ENCODE measurements at places on chromosomes 5 and 9. TPM values are rescaled to one million over a fixed set of nuclear protein-coding genes. Genes with fewer than 3 reads are reported as not detected.

DNA sequence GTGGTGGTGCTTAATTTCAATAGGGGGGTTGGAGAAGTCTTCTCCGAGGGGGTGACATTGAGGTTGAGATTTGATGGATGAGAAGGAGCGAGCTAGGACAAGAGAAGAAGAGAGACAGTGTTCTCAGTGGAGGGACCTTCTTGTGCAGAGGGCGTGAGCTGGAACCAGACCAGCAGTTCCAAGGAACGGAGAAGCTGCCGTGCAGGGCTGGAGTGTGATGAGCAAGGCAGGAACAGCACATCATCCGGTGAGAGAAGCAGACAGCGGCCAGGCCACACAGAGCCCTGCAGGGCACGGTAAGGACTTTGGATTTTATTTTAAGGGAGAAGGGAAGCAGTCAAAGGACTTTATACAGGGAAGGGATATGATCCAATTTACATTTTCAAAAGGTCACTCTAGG is 206.9 kb downstream of the MELK start:
- H3K27me3 ChIP-seq = peaks cover 7% of the 10 kb centered on the region
- no peaks in the 10 kb centered on the region for H3K36me3 ChIP-seq
- no peaks in the 10 kb centered on the region for H3K4me1 ChIP-seq
- no peak overlapping the region for H3K27ac ChIP-seq
- DNase-seq = no peak

GRCh38 chr5:135489466-135490244 is 37.5 kb upstream of the TIFAB start:
- H3K36me3 ChIP-seq = no peaks in the 10 kb centered on the region
- peak overlapping the region; percentile 21 for H3K4me3 ChIP-seq
- no peak overlapping the region for H3K27ac ChIP-seq
- H3K4me1 ChIP-seq = peaks cover 2% of the 10 kb centered on the region
- DNase-seq = no peak

DNAI1 gene
- not detected for total RNA-seq

DNA sequence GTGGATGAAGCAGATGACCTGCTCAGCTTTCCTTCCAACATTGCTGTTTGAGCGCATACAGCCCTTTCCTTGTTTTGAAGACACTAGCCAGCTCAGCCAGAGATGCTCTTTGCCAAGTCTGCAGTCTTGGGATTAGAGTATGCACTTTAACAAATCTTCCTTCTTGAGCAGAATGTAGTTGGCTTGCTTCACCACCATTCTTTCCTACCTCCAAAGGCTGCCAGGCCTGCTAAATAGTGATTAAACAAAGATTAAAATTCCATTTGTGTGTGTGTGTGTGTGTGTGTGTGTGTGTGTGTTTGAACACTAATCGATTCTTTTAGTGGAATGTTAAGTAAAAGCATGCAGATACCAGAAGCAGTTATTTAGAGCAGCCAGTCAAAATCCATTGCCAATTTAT is 97.6 kb downstream of the GALNT10 start:
- H3K4me3 ChIP-seq = no peak overlapping the region
- H3K27ac ChIP-seq = no peak overlapping the region
- H3K27me3 ChIP-seq = no peaks in the 10 kb centered on the region
- H3K4me1 ChIP-seq = peaks cover 4% of the 10 kb centered on the region
- no peaks in the 10 kb centered on the region for H3K36me3 ChIP-seq
- DNase-seq = no peak

NTRK2 gene
- 0.56 TPM for total RNA-seq

DNA sequence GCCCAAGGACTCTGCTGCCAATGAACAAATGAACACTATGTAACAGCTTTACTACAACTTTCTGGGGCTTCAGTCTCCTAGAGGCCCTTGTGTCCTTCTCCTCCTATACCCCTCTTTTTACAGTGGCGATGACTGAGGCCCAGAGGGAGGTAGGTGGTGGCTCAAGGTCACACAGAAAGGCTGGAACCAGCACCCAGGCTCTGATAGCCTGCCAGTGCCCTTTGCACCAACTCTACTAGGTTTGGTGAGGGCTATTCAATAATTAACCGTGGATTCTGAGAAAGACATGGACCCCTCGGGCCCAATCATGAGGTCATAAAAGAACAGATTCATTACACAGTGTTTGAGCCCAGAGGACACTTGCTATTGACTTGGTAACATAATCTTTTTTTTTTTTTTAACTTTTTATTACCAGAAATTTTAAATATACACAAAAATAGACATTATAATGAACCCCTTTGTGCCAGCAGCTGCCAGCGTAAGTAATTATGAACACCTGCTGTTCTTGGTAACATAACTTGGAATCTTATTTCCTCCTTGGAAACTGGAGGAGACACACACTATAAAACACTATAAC is 6.1 kb upstream of the ALDH1B1 start:
- H3K36me3 ChIP-seq = no peaks in the 10 kb centered on the region
- H3K27me3 ChIP-seq = no peaks in the 10 kb centered on the region
- peaks cover 15% of the 10 kb centered on the region for H3K4me1 ChIP-seq
- H3K4me3 ChIP-seq = no peak overlapping the region

F2RL1 gene
- 3.8 TPM for total RNA-seq
